CD4-positive, alpha-beta T cell (primary cell): ENCODE measurements at places on chromosomes 1 and 21.

GRCh38 chr1:1067860-1068516 lies 6.1 kb downstream of the RNF223 start:
- peaks cover 33% of the 10 kb centered on the region for H3K4me1 ChIP-seq
- H3K27me3 ChIP-seq: peaks cover 13% of the 10 kb centered on the region
- no peak for DNase-seq

DNA sequence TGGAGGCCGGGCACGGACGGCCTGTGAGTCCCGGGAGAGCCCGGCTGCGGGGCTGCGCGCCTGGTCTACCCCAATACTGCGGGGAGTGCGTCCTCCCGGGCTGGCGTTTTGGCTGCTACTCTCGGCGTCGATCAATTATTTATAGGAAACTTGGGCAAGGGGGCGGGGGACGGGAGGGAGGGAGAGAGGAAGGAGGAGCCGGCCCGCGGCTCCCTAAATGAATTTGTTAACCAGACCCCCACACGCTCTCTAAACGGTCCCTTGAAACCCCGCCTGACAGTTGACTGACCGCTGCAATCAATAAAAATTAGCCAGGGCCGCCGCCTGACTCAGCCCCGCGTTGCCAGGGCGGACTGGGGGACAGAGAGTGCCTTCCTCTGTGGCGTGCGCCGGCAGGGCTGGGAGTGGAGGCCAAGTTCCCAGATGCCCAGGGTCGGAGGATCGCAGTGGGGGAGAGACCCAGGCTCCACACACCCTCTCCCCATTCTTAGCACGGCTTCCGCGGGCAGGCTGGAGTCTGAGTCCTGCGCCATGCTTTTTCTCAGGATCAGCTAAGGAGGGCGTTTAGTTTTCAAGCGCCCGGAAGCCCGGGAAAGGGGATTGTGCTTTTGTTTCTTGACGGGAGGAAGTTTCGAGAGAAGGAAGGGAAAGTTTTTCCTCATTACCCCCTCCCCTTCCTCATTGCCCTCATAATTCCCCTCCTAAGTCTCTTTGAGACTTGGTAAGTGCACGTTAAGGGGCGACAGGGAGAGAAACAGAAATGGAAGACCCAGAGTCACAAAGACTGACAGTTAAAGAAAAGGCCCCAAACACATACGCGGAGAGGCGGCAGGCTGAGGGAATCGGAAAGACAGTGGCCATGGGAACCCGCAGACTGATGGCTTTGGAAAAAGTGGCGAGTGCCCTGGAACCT lies 6.2 kb downstream of the PAX7 start:
- no peak overlapping the region for H3K27ac ChIP-seq
- DNase-seq: no peak
- no peak overlapping the region for H3K4me3 ChIP-seq
- peaks cover 97% of the 10 kb centered on the region for H3K27me3 ChIP-seq
- H3K36me3 ChIP-seq: no peaks in the 10 kb centered on the region
- H3K4me1 ChIP-seq: peaks cover 25% of the 10 kb centered on the region

GRCh38 chr21:39601187-39601928 lies 11.4 kb upstream of the B3GALT5 start:
- no peaks in the 10 kb centered on the region for H3K4me1 ChIP-seq
- DNase-seq: no peak
- no peaks in the 10 kb centered on the region for H3K27me3 ChIP-seq
- no peaks in the 10 kb centered on the region for H3K36me3 ChIP-seq
- no peak overlapping the region for H3K27ac ChIP-seq

DNA sequence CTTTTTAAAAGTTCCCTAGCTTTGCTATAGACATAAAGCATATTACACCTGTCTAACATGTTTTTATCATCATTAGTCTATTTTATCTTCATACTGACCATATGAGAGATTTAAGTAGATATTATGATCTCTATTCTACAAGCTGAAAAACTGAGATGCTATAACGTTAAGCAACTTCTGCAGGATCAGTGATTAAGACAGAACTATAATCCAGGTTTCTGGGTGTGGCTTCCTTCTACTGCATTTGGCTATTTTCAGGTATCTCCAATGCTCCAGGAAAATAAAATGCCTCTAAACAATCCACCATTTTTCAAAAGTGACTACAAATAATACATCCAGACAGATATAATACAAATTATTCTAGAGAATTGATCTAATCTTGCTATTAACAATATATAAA lies 53.4 kb downstream of the RGS2 start:
- DNase-seq: no peak
- H3K27ac ChIP-seq: no peak overlapping the region
- no peaks in the 10 kb centered on the region for H3K27me3 ChIP-seq
- H3K4me1 ChIP-seq: no peaks in the 10 kb centered on the region
- H3K36me3 ChIP-seq: no peaks in the 10 kb centered on the region

DNA sequence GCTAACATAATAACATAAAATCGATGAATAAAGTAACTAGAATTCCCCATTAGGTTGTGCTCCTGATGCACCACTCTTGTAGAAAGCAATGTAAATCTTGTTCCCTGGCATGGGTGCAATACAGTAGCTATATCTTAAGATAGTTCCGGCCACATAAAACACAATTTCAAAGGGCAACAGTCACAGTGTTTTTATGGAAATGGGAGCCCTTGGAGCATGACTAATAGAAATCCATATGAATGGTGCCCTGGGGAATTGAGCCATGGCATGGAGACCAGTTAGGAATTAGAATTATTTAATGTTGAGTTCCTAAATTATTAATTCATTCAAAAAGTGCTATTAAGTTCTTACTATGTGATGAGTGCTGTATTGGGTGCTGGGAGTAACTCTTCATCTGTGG lies 118.7 kb downstream of the KCNK2 start:
- H3K36me3 ChIP-seq: no peaks in the 10 kb centered on the region
- no peak overlapping the region for H3K27ac ChIP-seq
- no peak overlapping the region for H3K4me3 ChIP-seq

DNA sequence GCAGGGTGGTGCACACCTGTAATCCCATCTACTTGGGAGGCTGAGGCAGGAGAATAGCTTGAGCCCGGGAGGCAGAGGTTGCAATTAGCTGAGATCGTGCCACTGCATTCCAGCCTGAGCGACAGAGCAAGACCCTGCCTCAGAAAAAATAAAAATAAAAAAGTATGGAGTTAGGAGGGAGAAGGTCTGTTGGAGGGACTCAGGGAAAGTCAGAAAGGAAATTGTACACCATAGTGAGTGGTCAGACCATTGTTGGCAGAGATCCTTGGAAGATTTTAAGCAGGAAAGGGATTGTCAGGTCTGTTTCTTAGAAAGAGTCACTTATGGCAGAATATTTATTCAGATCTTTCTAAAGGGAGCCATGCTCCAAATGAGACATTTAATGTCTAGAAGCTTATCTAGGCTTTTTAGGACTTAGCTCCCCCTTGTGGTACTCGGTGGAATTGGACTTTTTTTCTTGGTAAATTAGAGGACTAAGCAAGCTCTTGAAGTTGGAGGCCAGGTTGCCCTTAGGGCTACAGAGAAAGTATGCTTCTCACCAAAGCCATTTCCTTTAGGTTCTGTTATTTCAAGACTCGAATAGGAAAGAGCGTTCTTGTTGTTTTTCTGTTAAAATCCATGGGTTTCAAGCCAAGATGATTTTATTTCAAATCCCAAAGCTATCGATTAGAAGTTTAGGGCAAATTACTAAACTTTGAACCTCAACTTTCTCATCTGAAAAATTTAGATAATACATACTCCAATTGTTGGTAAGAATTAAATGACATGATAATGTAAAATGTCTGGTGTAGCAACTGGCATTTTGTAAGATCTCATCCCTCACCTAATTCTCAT lies 16.5 kb downstream of the MIA3 start:
- peak; percentile 74 for DNase-seq
- peaks cover 78% of the 10 kb centered on the region for H3K36me3 ChIP-seq
- no peaks in the 10 kb centered on the region for H3K27me3 ChIP-seq
- H3K4me3 ChIP-seq: no peak overlapping the region

DNA sequence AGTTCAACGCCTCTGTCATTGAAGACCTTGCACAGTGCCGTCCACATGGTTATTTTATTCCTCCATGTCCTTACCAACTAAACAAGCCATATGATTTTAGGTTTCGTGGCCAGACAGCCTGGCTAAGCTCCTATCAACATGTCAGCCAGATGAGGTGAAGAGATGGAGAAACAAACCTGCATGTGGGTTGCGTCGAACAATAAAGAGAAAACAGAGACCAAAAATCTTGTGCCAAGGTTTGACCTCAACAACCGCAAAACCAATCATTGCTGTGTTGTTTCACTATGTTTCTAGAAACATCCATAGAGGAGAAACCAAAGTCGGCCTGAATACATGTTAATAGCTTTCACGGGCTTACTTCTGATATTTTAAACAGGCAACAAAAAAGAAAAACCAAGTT lies 544.6 kb downstream of the SMYD3 start:
- no peaks in the 10 kb centered on the region for H3K27me3 ChIP-seq
- H3K27ac ChIP-seq: no peak overlapping the region
- no peak overlapping the region for H3K4me3 ChIP-seq
- DNase-seq: no peak

DNA sequence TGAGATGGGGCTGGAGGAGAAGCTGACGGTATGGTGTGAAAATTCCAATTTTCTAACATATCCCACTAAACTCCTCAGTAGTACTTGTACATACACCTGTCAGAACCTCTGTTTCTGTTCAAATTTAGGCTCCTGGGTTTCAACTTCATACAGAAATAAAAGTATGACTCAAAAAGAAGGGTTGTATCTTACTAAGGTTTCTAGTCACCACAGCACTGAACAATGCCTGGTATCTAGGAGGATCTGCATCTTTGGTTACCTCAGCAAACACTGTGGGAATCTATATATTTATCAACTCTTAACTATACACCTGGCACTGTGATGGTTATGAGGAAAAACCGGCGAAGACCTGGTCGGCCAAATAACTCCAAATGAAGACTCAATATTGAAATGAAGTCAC lies 13.8 kb downstream of the RBM34 start:
- H3K4me1 ChIP-seq: peaks cover 5% of the 10 kb centered on the region
- peaks cover 82% of the 10 kb centered on the region for H3K36me3 ChIP-seq
- H3K27me3 ChIP-seq: no peaks in the 10 kb centered on the region
- H3K4me3 ChIP-seq: no peak overlapping the region

DNA sequence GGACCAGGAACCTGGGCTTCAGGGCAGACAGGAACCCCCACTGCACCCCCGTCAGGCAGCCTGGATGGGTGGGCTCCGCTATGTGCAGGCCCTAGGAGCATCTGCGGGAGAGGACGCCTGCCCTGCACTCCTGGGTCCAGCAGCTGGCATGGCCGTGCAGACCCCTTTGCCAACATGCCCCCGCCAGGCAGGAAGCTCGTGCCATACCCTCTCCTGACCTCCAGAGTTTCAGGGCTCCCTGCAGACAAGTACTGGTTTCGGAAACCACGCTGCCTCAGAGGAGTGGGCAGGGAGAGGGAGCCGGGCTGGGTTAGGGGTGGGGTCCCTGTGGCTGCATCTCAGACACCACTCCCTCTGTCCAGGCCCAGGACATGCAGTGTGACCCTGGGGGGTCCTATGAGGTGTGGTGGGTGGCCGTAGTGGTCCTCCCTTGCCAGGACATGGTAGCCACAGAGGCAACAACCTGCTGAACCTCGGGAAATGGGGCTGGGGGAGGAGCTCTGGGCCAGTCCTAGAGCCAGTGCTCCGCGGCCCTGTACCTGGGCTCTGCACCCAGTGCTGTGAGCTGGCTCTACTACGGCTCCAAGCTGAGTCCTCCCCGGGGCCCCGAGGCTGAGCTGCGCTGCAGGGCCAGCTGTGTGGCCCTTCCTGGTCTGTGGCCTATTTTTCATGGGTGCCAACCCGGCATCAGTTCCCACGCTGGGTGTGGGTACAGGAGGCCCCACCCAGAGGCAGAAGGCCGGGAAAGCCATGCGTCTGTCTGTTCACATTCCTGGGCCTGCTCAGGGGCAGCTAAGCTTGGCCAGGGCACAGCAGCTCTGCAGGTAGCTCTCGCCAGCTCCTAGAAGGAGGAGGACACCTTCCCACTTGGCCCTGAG lies 1.4 kb downstream of the PLEKHN1 start:
- no peak overlapping the region for H3K27ac ChIP-seq
- no peak for DNase-seq
- H3K27me3 ChIP-seq: peaks cover 15% of the 10 kb centered on the region
- peaks cover 20% of the 10 kb centered on the region for H3K4me1 ChIP-seq
- no peak overlapping the region for H3K4me3 ChIP-seq

DNA sequence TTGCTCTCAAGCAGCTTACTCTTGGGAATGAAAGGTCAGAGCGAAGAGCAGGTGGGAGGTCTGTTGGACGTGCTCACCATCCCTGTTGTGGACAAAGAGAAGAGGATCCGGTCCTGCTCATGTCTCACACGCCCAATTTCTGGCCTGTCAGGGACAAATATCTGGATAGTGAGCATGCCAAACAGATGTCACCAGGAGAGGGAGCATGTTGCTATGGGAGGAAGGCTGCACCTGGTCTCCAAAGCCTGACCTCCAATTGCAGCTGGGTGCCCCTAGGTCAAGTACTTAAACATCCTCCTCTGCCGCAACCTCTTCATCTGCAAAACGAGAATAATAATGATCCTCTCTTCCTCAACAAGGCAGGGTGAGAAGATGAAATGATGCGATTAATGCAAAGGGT lies 53.4 kb downstream of the DMRTA2 start:
- no peak for DNase-seq
- H3K27ac ChIP-seq: no peak overlapping the region
- no peaks in the 10 kb centered on the region for H3K36me3 ChIP-seq
- H3K27me3 ChIP-seq: peaks cover 22% of the 10 kb centered on the region
- H3K4me3 ChIP-seq: no peak overlapping the region
- H3K4me1 ChIP-seq: peaks cover 6% of the 10 kb centered on the region

DNA sequence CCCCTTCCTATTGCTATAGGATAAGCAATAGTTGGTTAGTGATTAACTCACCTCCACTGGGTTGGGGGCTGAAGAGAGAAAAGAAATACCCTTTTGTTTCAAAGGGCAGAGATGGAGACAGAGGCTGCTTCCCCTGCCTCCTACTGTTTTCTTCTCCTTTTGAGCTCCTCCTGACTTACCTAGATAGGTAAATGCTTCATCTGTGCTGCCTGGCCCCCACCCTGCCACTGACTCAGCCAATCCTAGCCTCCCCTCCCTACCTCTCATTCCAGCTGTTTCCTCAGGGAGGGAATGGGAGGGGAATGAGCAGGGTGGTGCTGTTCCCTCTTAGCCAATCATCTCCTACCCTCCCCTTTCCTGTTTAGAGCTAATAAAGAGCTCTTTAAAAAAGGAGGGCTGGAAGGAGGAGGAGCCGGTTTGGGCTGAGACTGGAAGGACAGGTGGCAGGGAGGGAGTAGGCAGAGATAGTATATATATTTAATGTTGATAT lies at the start of gene C1orf116:
TSS of gene C1orf116 (minus strand) at position 229 of the 490 bp plus-strand sequence. CDS start 5,158 bp downstream, outside the sequence.
- no peaks in the 10 kb centered on the region for H3K4me1 ChIP-seq
- H3K27ac ChIP-seq: no peak within 1 kb of the TSS
- no peaks in the 10 kb centered on the region for H3K36me3 ChIP-seq
- H3K4me3 ChIP-seq: no peak within 1 kb of the TSS

GRCh38 chr1:234702342-234703000 lies 92.5 kb upstream of the IRF2BP2 start:
- H3K36me3 ChIP-seq: no peaks in the 10 kb centered on the region
- no peak overlapping the region for H3K27ac ChIP-seq
- H3K4me1 ChIP-seq: no peaks in the 10 kb centered on the region
- DNase-seq: no peak
- H3K27me3 ChIP-seq: no peaks in the 10 kb centered on the region

DNA sequence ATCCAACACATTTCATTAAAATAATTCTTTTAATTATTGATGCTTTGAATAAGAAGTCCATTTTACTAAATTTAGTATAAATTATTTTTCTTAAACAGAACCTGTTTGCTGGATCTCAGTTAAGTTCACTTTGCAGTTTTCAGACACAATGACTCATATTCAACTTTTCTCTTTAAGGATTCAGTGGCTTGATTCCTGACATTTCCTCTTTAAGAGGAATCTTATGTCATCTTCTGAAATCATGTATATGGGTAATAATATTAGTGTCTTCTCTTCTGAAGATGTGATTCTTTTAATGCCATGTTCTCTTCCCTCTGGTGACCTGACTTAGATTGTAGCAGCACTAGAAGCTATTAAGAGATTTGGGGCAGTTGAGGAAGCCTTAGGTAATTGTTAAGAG lies 12.6 kb downstream of the CREG1 start:
- peaks cover 11% of the 10 kb centered on the region for H3K36me3 ChIP-seq
- H3K4me3 ChIP-seq: no peak overlapping the region
- H3K4me1 ChIP-seq: no peaks in the 10 kb centered on the region
